Endothelial cell (in vitro differentiated cells): ENCODE measurements at places on chromosomes 2 and 18. TPM values are rescaled to one million over a fixed set of nuclear protein-coding genes. Genes with fewer than 3 reads are reported as not detected.
A peak's percentile ranks its signal among the peaks of the same experiment; 100 is the strongest.

DNA sequence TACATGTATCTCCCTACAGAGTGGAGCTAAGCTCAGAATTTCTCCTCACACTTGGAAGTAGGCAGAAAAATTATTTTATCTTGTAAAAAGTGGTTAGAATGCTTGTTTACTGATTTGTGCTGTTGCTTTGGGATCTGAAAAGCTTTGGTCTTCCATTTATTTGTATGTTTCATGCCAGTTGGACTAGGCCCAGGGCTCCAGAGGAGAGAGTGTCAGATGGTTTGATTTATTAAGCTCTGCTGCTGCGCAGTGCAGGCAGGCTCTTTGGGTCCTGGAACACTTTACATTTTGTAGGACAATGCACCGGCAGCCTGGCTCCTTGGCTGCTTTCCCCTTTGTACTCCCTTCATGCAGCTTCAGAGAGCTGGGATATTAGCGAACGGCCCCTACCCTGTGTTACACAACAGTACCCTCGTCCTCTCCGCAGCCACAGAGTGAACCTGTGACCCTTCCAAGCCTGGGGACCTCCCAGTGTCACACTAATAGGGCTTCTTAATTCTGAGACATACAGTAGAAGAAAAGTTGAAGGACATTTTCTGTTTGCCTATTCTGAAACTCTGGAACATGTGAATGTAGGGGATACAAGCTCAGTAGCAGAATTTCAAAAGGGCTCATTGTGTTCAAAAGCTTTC, 56.7 kb upstream of the EML6 start:
- DNase-seq = no peak

DNA sequence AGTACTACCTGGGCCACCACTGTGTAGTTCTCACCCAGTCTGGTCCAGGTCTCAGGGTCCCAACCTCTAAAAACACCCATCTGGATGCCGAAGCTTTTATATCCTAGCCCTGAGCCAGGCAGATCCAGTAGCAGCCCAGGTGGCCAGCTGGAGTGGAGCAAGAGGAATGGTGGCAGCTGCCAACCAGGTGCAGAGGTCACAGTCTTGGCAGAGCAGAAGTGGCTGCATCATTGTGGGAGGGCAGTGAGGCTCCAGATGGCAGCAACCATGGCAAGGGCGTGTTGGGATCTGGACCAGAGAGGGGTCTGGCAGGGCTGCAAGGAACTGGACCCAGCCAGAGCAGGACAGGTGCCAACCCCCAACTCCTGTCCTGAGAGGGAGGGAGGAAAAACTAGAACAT, 72.2 kb upstream of the AGAP1 start:
- no peak for DNase-seq

GRCh38 chr2:65630643-65631042, 198.2 kb upstream of the SPRED2 start:
- no peak for DNase-seq

DNA sequence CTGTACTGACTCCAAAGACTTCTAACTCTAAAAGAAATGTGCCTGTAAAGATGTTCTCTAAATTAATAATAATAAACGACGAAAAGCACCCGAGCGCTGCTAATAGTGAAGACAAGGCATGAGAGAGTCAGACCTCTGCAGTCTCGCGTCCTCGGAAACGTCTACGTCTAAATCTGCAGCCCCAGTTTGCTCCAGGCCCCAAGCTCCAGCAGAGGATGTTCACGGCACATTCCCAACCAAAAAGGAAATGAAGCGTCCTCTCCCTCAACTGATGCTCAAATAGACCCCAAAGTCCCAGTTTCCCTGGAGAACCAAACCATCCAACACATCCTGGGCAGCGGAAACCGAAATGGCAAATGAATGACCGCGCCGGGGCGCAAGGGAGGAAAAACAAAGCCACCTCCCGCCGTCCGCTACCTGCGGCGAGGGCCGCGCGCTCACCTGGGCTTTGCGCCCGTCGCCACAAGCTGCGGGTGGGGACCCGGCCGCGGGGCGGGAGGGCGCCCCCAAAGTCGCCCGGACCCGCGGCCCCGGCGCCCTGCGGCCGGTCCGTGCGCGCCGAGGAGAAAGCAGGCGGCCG, 47.1 kb upstream of the CCDC150 start:
- peak; percentile 44 for DNase-seq

Gene CETN1
- total RNA-seq = not detected

Gene DSEL
- 8.1 TPM for total RNA-seq

Gene UCN
- total RNA-seq = 1.5 TPM
